ENCODE measurements at places on chromosomes 5 and 9. TPM values are rescaled to one million over a fixed set of nuclear protein-coding genes. Genes with fewer than 3 reads are reported as not detected.

Gene NUTM2F
- not detected for total RNA-seq

Gene SH3RF2
- 3.7 TPM for total RNA-seq

Gene SLC36A2
- total RNA-seq, result under 0.01 TPM

Gene ANKRD34B
- total RNA-seq, result under 0.01 TPM

Gene FTMT
- total RNA-seq, result not detected

Gene TAF11L8
- not detected for total RNA-seq

Gene OR1J2
- not detected for total RNA-seq
